COLO829 (cell line): ENCODE measurements at places on chromosomes 1 and 21.
A peak's percentile ranks its signal among the peaks of the same experiment; 100 is the strongest.

DNA sequence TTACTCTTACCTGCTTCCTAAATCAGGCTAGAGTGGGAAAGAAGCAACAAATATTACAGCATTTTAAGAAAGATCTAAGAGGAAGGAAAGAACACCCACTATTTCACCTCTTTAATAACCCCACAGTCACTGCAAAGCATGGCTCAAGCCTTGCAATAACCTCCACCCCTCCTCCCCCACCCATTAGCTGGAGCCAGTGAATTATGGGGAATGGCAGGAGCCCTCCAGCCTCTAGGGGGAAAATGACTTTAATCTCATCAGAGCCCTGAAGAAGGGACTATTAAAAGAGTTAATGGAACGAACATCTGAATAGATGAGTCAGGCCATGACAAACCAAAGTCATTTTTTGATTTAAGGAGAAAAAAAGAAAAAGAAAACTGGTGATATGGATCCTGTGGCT is 630.7 kb upstream of the PLXNA2 start:
- DNase-seq, result no peak

GRCh38 chr1:118783095-118783758 is 204.9 kb downstream of the TBX15 start:
- DNase-seq, result no peak

DNA sequence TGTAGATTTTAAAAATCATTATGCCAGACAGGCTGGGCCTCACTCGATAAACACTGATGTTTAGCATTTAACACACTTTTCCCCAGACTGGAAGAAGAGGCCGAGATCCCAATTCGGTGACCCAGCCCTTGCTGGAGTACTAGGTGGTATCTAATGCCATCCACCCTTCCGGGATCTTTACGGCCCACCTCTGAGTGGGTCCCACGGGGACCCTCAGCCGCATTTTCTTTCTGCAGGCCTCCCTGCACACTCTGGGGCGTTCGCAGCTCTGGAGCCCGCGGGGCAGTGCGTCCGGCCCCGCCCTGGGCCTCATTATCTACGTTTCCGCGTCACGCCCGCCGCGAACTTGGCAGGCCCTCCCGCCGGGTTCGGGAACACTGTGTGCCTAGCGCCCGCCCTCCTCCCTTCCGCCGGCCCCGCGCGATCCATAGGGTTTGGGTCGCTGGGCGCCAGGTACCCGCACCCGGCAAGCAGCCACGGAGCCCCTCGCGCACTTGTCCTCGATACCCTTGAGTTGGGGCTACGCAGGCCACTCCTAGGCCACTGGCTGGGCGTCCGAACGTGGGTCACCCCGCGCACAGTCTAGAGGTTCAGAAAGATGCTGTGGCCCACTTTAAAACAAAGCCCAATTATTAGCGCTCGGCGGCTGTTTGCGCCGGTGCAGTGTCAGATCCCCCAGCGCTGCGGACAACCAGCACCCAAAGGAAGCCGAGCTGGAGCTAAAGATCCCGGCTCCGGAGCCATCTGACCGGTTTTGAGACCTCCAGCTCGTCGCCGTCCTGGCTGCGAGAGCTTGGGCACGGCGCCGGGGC is 950 bp upstream of the EVA1C start:
- DNase-seq, result no peak

- DNase-seq, result no peak
Observed at GRCh38 chr1:117859901-117860300, 69.5 kb downstream of the GDAP2 start.

DNA sequence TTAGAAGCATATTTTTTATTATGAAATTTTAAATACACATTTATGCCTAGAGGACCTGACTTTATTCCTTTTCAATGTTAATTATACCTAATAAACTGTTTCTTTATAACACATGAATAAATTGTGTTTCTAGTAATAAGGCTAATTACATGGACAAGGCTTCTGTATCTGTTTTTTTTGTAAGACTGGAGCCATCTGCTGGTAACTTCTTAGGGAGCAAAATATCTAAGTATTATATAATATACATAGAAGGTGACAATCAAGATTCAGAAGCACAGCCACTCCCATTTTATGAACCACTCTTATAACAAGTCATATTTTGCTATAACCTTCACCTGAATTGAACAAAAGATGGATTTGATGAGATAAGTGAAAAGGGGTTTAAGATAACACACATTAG is 84.2 kb downstream of the LBR start:
- DNase-seq, result peak; percentile 13

- DNase-seq, result no peak
Observed at GRCh38 chr1:225816643-225817538, 7.0 kb downstream of the EPHX1 start.

- no peak for DNase-seq
Observed at GRCh38 chr21:32468681-32469111, 56.2 kb downstream of the EVA1C start.
